ENCODE measurements at places on chromosomes 7 and 10.

DNA sequence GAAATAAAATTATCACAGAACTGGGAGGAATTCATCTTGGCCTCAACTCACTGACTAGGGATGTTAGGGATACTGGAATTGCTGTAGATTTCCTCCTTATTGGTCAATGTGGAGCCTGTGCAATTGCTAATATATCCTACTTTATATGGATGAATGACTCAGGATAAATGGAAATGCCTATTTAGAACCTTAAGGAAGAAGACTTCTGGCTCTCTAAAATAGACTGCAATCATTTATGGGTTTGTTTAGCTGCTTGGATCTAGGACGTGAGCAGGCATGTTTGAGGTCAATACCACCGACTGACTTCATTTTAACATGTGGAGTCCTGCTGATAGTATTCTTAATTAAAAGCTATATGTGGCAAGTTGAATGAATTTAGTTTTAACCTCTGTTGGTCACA, 1040.1 kb upstream of the LRRN3 start:
- no peak for DNase-seq

GRCh38 chr10:62178568-62178967, 90.1 kb downstream of the RTKN2 start:
- DNase-seq: no peak

DNA sequence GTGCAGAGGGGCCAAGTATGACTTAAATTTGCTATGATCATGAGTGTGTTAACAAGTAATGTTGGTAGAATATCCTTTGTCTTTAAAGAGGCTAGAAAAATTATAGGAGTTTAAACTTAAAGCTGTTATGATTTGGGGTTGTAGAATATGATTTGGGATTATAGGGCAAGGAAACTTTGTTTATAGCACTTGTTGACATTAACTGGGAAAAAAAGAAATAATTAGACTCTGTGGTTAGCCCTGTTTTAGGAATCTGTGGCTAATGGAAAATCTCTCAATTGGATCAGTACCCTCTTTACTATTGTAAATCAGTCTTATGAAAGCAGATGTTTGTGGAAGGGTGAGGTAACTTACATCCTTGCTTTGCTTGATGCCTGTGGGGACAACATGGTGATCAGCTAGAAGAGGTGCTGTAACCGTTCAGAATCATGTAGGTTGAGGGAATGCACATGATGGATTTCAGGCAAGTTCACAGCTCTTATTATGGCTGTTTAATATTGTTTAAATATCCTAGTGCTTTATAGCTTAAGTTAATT, 11.1 kb downstream of the ING3 start:
- no peak for DNase-seq

- no peak for DNase-seq
Observed at GRCh38 chr7:28678431-28678965, 266.2 kb downstream of the CREB5 start.

GRCh38 chr7:13604178-13604577, 385.3 kb downstream of the ETV1 start:
- DNase-seq: no peak

GRCh38 chr10:9957351-9957750, 1060.3 kb upstream of the CELF2 start:
- no peak for DNase-seq

GRCh38 chr10:82318534-82318933, 443.5 kb downstream of the NRG3 start:
- no peak for DNase-seq

- no peak for DNase-seq
Observed at GRCh38 chr7:101989101-101989500, 171.7 kb downstream of the CUX1 start.

GRCh38 chr7:152760854-152761748, 1.5 kb downstream of the ACTR3B start:
- DNase-seq: no peak

DNA sequence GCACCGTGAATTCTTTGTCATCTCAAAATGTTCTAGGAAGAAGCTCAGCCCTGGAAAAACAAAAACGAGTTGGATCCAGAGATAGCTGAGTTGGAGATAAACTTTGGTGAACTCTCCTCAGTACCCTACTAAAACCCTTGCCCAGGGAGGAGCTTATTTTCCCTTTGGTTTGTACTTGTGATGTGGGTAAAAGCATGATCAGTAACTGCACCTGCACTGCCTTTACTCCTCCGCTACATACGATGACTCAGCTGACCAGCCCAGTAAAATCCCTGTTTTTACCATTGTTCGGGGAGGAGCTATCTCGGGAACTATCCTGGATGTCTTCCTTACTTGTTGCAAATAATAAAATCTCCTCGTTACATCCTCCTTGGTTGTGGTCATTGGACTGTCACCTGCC, 359.3 kb downstream of the SH2D4B start:
- DNase-seq: no peak

GRCh38 chr7:133771788-133772419, 355.2 kb upstream of the LRGUK start:
- DNase-seq: no peak

- DNase-seq: no peak
Observed at GRCh38 chr7:131482800-131483199, 73.6 kb downstream of the PODXL start.

GRCh38 chr7:140189917-140190316, 13.1 kb upstream of the KDM7A start:
- no peak for DNase-seq

DNA sequence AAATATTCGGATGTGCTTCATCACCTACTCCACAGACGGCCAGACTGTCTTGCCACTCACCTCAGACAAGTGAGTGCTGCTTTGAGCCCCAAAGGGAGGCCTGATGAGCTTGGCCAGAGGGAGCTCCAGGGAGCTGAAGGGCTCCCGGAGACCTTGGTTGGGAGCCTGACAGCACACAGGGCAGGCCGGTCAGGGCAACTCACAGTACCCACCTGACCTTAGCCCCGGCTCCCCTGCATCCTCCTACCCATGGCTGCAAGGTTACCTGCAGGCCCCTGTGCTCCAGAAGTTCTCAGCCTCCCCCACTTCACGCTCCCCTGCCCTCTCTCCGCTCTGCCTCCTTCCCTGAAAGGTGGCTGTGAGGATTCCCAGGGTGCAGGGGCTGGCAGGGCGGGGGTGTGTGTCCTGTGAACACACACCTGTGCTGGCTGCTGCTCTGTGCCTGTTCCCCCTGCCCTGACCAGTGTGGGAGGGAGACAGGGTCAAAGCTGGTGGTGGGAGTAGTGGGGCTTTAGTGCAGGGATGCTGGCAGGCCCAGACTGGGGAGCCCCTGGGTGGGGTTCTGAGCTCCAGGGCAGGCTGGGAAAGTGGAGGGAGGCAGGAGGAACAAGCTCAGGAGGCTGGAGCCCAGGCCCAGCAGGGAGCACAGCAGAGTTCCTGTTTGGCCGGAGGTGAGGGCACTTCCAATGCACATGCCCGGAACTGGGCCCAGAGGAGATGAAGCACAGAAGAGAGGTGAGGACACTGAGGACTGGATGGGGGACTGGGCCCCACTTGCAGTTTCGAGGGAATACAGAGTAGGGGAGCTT, 7.2 kb downstream of the ANTXRL start:
- no peak for DNase-seq

DNA sequence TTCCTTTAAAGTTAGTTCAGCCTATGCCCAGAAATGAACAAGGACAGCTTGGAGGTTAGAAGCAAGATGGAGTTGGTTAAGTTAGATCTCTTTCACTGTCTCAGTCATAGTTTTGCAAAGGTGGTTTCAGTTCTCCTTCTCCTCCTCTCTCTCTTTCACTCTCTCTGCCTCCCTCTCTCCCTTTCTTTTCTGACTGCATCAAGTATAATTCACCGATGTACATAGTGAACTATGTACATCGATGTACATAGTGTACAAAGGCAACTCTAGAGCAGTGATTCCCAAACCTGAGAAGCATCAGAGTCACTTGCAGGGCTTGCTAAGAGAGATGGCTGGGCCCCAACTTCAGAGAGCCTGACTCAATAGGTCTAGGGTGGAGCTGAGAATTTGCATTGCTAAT, 1259.7 kb downstream of the TYW1 start:
- DNase-seq: no peak

GRCh38 chr10:29925771-29926692, 133.4 kb downstream of the JCAD start:
- no peak for DNase-seq

GRCh38 chr7:106552645-106553445, 108.1 kb downstream of the CCDC71L start:
- DNase-seq: no peak

DNA sequence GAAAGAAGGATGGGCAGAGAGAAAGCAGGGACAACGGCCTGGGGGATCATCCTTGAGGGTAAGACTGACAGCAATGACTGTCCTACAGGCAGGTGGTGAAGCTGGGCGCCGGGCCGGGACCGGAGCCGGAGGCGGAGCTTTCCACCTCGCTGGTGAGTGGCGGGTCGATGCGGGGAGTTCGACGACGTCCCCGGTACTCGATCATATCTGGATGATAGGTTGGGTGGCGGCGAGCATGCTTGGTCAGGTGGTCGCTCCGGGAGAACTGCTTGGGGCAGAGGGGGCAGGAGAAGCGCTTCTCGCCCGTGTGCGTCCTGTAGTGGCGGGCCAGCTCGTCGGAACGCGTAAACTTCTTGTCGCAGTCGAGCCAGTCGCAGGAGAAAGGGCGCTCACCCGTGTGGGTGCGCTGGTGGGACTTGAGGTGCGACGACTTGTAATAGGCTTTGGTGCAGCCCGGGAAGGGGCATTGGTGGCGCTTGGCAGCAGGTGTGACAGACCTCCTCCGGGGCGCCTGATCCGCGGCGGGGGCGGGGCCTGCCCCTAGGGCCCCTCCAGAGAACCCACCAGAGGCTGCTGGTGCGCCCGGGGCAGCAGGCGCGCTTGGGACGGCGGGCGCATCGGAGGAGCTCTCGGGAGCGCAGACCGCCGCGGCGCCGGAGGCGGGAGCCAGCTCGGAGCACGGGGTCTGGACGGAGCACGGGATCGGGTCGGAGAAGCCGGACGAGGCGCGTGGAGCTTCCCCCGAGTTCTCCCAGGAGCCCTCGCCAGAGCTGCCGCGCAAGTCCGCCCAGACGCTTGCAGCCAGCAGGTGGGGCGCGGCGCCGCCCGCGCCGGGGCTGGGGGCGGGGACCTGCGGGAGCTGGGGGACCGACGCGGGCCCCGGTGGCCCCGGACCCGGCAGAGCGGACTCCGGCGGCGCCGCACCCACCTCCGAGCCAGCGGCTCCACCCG, 752 bp downstream of the KLF14 start:
- DNase-seq: no peak

GRCh38 chr7:69359003-69359700, 239.1 kb upstream of the AUTS2 start:
- DNase-seq: no peak

DNA sequence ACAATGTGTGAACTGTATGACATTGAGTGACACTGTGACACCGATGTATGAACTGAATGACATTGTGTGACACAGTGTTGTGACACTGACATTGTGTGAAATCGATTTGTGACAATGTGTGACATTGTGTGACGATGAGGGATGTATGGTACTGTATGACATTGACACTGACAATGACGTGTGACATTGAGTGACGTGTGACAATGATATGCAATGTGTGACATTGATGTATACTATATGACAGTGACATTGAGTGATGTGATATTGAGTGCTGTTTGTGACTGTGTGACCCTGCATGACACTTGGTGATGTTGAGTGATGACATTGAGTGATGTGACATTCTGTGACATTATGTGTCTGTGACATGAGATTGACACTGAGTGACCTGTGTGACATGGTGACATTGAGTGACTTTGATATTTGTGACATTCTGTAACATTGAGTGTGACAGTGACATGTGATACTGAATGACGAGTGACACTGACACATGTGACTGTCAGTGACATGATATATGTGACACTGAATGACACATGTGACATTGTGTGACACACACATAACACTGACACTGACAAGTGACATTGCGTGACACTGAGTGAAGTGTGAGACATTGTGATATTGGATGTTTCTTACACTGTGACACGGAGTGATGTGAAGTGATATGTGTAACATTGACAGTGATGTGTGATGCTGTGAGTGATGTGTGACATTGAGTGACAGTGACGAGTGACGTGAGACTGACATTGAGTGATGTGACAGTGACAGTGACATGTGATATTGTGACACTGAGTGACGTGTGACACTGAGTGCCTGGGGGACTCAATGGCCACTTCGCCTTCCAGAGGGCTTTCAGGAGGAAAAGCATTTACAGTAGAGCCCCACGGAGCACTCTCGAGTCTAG, 167.5 kb downstream of the PRKAG2 start:
- no peak for DNase-seq

- no peak for DNase-seq
Observed at GRCh38 chr7:2200584-2200980, 32.2 kb downstream of the MAD1L1 start.

DNA sequence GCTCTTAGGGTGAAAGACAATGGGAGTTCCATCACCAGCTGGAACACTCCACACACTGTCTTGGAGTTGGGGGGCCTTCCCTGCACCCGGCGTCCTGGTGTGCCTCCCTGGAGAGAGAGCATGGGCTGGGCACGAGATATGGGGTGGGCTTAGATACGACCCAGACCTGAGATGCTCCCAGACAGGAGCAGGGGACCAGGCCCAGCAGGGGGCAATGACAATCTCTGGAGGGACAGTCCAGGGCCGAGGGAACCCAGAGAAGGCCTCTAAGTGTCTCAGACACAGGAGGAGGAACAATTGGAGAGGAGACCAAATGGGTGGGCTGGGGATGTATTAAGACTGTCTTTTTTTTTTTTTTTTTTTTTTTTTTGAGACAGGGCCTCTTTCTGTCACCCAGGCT, 40.0 kb downstream of the MYL10 start:
- DNase-seq: no peak

DNA sequence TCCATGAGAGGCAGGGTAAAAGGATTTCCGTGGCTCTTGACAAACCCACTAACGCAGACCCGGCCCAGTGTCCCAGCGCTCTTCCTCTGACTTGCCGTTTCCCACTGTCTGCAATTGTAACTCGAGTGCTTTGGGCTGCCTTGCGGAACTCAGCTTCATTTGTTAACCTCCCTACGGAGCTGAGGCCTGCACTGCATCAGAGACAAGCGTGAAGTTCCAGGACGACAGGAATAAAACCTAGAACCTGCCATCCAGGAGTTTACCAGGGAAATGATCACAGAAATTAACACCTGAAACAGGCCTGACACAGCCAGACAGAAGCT, 76.2 kb downstream of the SFMBT2 start:
- DNase-seq: no peak

DNA sequence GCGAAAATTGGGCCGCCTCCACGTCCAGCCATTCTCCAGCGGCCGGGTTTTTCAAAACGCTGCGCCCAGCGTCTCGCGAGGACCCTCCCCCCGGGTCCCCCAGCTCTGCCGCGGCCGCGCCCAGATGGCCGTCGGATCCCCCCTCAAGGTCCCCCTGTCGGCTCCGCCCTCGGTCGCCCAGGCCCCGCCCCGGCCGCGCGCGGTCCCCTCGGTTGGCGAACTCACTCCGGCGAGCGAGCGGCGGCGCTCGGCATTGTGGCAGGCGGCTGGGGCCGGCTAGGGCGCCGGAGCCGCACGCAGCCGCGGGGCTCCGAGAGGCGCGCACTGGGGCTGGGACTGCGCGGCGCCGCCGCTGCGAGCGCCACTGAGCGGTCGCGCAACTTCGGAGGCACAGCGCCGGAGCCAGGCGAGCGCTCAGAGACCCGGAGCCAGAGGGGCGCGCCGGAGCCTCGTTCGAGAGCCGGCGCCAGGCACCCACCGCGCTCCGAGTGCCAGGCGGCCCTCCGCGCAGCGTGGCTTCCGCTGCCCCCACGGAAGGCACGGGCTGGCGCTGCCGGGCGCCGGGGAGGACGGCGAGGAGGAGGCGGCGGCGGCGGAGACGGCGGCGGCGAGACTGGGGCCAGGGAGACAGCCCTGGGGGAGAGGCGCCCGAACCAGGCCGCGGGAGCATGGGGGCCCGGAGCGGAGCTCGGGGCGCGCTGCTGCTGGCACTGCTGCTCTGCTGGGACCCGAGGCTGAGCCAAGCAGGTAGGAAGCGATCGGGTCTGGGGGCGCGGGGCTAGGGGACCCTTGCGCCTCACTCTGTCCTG, at the start of gene UNC5B:
Gene UNC5B (plus strand): TSS at position 253 of the 809 bp plus-strand sequence. CDS start 416 bp downstream, at position 669.
- DNase-seq: peak; percentile 13

Measured in activated T-helper 9 cell treated with anti-CD3 and anti-CD28 coated beads, Interleukin-2, amount 50 U/mL, for 16 hours (primary cell).